ENCODE measurements at places on chromosomes 5 and 9.

DNA sequence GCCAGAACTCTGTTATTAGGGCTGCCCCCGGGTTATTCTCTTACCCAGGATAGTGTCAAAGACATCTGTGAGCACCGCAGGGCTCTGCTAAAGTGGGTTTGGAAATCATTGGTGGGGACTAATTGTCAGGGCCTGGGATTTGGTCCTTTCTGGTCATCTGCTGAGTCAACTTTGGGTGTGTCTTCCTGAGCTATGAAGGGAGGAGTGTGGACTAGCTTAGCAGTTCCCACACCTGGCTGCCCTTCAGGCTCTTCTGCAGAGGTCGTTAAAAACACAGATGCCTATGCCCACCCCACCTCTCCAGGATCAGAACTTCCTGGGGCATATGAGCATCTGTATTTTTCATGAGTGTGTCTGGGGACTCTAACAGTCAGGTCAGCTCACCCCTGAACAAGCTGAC lies 352.2 kb downstream of the SLIT3 start:
- no peak for DNase-seq

DNA sequence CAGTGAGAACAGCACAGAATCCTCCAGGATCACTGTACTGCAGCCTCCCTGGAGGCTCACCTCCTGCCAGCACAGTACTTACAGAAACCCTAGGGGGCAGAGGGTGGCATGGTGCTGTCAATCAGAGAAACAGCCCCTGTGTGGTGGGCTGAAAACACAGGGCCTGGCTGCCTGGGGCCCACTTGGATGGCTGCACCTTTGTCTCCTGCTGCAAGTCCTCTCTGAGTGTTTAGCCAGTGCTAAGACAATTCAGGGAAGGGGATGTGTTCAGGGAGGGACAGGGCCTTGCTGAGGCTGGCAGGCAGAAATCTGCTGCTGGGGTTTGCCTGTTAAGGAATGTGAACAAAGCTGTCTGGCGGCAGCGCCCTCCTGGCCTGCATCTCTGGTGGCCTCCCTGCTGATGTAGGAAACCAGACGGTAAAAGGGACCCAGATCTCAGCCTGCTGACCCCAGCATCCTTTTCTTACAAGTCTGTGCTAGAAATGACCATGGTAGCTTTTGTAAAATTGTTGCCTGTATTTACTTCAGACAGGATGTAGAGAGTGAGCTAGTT lies 39.5 kb downstream of the PRRC2B start:
- no peak for DNase-seq

- no peak for DNase-seq
Measured at GRCh38 chr5:146645342-146645741, 129.4 kb upstream of the GPR151 start.

GRCh38 chr9:18228101-18228500 lies 245.9 kb upstream of the ADAMTSL1 start:
- DNase-seq: no peak

- no peak for DNase-seq
Measured at GRCh38 chr5:99795031-99795430, 740.1 kb upstream of the FAM174A start.

GRCh38 chr5:157387683-157388093 lies 72.3 kb upstream of the NIPAL4 start:
- DNase-seq: no peak

DNA sequence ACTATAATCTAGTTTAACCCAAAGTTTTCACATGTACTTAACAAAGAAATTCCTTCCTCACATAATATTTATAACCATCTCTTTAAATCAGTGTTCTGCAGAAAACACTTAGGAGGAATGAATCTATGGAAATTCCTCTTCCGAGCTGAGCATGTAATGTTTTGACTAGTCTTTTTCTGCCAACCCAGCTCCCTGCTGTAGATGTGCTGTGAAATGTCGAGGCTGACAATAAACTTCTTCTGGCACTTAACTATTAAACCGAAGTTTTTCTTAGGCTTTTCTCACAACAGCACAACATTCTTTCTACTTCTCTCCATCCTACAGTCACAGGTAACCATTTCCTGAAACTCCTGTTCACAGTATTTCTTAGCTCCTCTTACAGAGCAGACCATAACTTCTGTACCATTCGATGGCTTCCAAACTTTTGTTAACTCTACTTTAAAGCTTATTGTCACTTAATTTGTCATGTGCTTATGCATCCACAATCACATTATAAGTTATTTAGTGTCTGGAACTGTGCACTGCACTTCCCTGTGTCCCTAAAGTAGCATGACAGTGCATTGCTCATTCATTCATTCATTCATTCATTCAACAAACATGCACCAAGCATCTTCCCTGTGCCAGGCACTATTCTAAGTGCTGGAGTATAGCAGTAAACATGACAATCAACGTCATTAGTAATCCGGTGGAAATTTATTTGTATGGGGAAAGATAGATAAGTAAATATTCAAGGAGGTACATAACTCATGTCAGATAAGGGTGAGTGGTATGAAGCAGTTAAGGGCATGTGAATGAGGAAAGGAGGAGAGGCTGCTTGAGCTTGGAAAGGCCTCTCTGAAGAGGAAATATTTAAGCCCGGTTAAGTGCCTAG lies 54.6 kb downstream of the TSSK1B start:
- no peak for DNase-seq

GRCh38 chr5:140104100-140104499 lies 9.8 kb upstream of the PURA start:
- DNase-seq: no peak

- no peak for DNase-seq
Measured at GRCh38 chr5:40271476-40271875, 408.2 kb upstream of the PTGER4 start.

All from T-helper 2 cell treated with Interferon-gamma antibody and Interleukin-4, amounts not matched to agents 5 μg/mL and 100 μg/mL, for 36 hours (primary cell).